Activated T-helper 9 cell treated with anti-CD3 and anti-CD28 coated beads, Interleukin-2, amount 50 U/mL, for 16 hours (primary cell): ENCODE measurements at places on chromosomes 12 and 14.

GRCh38 chr12:50024805-50025186 lies 498 bp downstream of the RACGAP1 start:
- no peak for DNase-seq

GRCh38 chr12:68641138-68641537 lies 30.4 kb downstream of the RAP1B start:
- DNase-seq = peak; percentile 13

- no peak for DNase-seq
Observed at GRCh38 chr12:131922772-131923171, 6.3 kb upstream of the PUS1 start.

GRCh38 chr14:76077340-76077739 lies 74.4 kb upstream of the GPATCH2L start:
- no peak for DNase-seq

DNA sequence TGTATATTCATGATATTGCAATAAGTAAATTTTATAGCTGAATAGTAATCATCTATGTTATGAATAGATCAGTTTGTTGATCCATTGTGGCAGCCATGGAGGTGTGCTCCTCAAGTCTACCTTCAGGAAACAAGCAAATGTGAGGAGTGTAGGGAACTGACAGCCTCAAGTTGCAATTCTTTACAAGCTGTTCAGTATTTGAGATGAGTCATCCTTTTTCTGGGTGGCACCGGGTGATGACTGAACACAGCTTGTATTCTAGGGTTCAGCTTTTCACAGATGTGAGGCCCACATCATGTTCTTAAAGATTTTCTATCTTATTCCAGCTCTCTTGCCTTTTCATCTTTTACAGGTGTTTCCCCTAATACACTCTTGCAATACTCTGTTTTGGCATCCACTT lies 452.4 kb downstream of the KCNH5 start:
- no peak for DNase-seq

DNA sequence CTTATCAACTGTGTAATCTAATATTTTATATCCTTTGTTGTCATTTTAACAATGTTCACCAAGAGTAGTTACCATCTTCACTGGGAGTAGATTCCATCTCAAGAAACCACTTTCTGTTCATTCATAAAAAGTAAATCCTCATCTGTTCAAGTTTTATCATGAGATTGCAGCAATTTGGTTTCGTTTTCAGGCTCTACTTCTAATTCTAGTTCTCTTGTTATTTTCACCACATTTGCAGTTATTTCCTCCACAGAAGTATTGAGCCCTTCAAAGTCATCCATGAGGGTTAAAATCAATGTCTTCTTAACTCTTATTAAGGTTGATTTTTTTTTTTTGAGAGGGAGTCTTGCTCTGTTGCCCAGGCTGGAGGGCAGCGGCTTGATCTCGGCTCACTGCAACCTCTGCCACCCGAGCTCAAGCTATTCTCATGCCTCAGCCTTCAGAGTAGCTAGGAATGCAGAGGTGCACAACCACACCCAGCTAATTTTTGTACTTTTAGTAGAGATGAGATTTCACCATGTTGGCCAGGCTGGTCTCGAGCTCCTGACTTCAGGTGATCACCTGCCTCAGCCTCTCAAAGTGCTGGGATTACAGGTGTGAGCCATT lies 276.6 kb downstream of the ACSS3 start:
- DNase-seq = no peak

GRCh38 chr12:53948650-53949593 lies 5.8 kb upstream of the HOXC12 start:
- DNase-seq = no peak

- DNase-seq = no peak
Observed at GRCh38 chr14:99327458-99328250, 55.7 kb upstream of the BCL11B start.

DNA sequence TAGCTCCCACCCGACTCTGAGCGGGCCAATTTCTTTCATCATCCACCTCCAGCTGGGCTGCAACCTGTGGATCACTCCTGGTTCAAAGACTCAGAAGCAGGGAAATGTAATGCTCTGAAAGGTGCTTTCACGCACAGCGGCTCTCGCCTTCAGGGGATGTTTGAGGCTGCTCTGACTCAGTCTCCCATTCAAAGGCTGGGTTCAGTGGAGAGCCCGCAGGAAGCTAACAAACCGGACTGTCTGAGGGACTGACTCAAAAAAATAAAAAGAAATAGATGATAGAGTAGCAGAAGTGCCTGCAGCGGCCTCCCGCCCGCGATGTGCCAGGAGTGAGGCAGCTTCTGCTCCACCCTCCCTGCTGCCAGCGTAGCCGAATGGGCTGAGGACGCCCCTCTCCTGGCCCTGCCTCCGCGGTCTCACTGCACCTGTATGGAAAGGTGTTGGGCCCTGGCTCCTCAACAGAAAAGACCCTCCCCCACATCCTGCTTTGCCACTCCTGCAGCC lies 98.0 kb downstream of the GCH1 start:
- DNase-seq = no peak

- DNase-seq = no peak
Observed at GRCh38 chr12:102824218-102824835, 92.7 kb downstream of the PAH start.

DNA sequence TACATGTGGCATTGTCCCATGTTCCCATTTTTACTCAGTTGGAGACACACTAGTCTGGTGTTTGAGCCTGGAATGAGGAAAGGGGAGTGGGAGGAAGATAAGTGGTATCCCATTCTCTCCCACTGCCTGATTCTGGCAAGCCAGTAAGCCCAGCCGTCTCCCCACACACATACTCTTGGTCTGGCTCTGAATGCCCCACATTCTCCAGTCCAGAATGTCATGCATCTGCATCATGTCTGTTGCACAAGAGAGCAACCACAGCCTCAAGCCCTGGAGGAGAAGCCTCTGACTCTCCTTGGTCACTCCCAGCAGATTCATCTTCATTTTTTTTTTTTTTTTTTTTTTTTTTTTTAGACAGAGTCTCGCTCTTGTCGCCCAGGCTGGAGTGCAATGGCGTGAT lies 48.0 kb downstream of the DRAM1 start:
- no peak for DNase-seq

DNA sequence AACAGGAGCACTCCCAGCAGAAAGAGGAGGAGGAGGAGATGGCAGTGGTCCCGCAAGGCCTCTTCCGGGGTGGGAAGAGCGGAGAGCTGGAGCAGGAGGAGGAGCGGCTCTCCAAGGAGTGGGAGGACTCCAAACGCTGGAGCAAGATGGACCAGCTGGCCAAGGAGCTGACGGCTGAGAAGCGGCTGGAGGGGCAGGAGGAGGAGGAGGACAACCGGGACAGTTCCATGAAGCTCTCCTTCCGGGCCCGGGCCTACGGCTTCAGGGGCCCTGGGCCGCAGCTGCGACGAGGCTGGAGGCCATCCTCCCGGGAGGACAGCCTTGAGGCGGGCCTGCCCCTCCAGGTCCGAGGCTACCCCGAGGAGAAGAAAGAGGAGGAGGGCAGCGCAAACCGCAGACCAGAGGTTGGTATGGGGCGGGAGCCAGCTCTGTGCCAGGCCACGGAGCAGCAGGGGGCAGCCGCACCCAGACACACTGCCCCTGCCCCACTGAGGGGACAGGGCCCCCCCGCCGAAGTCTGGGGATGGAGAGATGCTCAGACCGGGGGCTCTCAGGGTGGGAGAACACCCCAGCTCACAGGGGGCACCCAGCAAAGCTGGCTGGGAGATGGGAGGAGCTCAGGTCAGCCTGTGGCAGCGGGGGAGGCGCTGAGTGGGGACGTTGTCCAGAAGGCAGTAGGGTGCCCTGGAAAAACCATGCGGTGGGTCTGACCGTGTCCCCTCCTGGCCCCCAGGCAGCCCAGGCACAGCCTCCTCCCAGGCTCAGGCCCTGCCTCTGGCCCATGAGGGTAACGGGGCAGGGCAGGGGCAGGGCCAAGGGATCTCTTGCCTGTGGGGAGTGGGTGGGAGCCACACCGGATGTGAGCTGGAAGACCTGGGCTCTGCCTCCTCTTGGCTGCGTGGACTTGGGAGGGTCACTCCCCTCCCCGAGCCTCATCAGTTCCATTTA lies 9.8 kb downstream of the CHGA start:
- DNase-seq = no peak

- DNase-seq = no peak
Observed at GRCh38 chr12:51322452-51322851, 1.5 kb downstream of the BIN2 start.

- no peak for DNase-seq
Observed at GRCh38 chr12:94266796-94267536, 118.6 kb downstream of the PLXNC1 start.

GRCh38 chr14:93185349-93185720 lies 218 bp downstream of the LYSET start:
- DNase-seq = no peak

DNA sequence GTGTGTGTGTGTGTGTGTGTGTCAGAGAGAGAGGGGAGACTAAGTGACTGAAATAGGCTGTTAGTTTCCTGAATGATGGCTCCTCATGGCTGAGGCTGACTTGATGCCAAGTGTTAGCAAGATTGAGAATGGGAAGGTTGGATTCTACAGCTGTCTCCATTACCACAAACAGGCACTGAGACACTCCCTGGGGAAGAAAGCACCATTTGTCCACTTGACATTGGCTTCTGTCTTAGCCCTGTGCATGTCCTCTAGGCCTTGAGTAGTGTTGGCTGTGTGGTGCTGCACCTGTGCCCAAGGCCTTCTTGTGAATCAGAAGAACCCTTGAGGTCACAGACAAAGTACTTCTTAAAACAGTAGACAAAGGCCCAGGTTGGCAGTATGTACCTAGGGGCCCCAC lies 15.6 kb downstream of the ERG28 start:
- DNase-seq = no peak
